Chondrocyte (in vitro differentiated cells): ENCODE measurements at places on chromosomes 4 and X.

DNA sequence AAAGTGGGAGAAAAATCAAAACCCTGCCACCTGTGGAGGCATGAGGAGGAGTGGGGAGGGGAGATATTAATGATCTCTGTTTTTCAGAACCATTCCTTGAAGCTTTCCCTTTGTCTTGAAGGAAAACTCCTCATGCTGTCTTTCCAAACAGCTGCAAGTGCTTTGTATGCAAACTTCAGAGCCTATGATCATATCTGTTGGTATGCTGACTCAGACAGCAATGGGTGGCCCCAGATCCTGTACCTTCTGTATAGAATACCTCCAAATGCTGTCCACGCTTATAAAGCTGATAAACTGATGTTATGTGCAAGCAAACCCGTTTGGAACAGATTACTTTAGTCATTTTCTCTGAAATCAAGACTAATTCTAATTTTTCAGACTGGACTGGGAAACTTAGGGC, 31.9 kb downstream of the BMP15 start:
- no peak for DNase-seq

DNA sequence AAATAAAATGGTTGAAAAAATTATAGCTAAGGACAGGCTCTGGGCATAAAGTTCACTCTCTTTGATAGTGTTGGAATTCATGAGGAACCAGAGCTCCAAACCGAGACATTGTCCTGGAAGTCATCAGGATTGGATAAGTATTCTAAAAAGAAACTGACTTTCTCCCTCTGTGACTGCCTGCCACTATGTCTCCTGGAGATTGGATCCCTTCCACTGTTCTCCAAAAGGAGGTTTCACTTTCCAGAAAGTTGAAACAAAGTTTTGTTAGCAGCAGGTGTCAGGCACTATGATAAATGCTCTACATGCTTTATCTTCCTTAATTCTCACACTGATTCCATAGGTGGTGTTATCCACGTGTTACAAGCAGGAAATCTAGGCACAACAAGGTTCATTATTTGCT, 16.8 kb downstream of the BANK1 start:
- DNase-seq, result no peak

GRCh38 chr4:169626331-169627282, 6.2 kb downstream of the CLCN3 start:
- DNase-seq, result no peak

DNA sequence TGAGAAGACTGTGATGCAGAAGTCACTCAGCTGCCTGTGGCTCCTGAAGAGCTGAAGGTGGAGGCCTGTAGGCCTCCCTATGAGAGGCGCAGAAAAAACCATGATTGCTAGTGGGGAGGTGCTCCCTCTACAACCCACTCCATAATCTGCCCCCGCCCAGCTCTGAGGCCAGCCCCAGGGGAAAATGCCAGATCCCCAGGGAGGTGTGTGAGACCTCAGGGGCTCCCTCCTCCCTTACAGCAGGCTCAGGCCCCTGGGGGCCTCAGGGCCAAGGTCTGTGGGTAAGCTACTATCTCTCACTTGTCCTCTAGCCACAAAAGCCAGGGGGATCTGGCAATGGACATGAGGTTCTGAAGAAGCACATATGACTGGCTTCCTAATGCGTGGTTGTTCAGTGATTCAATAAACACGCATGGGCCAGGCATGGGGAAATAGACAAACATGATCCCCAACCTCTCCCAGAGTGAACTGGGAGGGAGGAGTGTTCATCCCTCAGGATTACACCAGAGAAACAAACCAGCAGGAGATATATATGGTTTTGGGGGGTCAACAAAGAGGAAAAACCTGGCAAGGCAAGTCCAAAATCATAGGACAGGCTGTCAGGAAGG, 51.0 kb upstream of the MTM1 start:
- no peak for DNase-seq

- DNase-seq, result no peak
These were observed 21.2 kb downstream of the WDR1 start for GRCh38 chr4:10095296-10095991.

DNA sequence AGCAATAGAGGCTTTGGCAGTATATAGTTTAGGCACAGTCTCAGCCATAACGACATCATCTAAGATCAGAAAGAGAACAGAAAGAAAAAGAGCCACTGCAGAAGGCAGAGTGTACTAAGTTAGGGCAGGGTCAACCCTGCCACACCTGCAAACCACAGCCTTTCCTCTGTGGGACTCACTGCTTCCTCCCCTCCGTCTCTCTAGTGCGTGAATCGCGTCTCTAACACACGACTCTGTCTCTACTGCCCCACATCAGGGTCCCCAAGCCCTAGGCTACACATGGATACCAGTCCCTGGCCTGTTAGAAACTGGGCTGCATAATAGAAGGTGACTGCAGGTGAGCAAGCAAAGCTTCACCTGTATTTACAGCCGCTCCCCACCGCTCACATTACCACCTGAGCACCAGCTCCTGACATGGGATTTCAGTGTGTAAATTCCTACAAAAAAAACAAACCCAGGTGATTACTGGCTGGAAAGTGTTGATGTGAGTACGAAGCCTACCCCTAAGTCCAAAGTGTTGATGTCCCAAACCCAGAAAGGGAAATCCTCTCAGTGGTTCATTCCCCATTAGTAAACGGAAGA, 128.9 kb downstream of the PRKX start:
- DNase-seq, result no peak

- no peak for DNase-seq
These were observed 17.4 kb downstream of the GALNT7 start for GRCh38 chr4:173185847-173186510.

- no peak for DNase-seq
These were observed 32.5 kb upstream of the MTMR8 start for GRCh38 chrX:64427787-64428186.

GRCh38 chr4:183906739-183907651, 1.9 kb downstream of the STOX2 start:
- no peak for DNase-seq

GRCh38 chrX:118630848-118631247, 96.6 kb upstream of the IL13RA1 start:
- DNase-seq, result no peak

DNA sequence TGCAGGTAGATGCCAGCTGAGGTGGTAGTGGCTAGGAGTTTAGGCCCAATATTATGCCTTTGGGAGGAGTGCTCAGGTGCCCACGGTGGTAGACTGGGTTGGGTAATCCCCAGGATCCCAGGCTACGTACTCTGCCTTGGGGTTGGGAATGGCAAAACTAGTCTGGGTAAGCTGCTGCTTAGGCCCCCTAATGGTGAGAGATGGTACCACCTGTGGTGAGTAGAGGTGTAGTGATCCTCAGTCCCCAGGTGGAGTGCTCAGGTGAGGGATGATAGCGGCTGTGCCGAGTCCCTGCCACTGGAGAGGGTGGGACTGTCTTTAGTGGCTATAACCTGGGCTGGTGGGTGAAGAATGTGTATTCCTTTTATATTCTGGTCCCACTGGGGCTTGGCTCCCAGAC, 75.2 kb downstream of the IL1RAPL2 start:
- DNase-seq, result no peak
